ENCODE measurements at places on chromosomes 7 and 10.

DNA sequence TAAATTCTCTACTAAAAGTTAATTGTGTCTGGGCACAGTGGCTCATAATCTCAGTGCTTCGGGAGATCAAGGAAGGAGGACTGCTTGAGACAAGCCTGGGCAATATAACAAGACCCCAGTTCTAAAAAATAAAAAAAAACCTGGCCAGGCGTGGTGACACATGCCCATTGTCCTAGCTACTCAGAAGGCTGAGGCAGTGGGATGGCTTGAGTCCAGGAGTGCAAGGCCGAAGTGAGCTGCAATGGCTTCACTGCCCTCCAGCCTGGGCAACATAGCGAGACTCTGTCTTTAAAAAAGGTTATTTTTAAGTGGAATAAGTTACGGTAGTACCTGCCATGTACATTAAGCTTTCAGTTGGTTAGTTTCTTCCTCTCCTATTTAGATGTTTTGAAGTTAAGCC lies 28.9 kb downstream of the CDK14 start:
- no peak for DNase-seq

- no peak for DNase-seq
Measured at GRCh38 chr7:95398155-95398940, 2.2 kb upstream of the PON3 start.

DNA sequence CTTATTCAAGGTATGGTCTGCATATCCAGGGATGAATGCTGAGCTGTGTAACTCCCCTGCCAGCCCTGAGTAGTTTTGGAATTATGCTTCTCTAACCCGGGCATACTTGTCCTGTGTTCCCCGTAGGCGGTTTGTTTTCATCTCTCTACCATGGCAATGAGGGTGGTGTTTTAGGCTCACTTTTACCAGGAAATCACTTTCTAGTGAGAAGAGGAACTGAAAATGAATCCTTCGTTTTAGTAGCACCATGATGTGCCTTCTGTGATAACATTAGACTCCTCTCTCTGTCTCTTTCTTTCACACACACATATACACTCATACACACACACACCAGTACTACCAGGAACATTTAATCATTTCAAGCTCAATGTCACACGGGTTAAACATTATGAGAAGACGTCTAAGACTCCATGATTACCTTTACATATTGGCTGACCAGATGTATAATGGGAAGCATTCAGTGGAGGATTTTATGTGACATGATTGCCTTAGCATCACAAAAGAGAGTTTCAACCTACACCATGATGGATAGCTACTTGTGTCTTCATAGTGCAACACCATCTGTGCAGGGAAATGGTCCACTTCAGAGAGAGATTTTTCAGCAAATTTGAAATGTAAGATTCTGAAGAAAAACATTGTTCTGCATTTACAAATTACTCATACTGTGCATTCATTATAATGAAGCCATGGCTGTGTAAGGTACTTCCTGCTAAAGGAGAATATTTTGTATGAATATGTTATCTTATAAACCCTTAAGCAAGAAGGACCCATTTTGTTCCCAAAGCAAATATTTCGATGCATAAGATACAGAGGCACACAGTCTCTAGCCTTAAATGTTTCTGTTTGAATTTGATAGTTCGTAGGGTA lies 31.0 kb upstream of the PFKP start:
- no peak for DNase-seq

GRCh38 chr10:120605410-120605809 lies 148.4 kb downstream of the PLPP4 start:
- DNase-seq: no peak

GRCh38 chr10:71419002-71419540 lies 22.4 kb downstream of the CDH23 start:
- no peak for DNase-seq

- DNase-seq: no peak
Measured at GRCh38 chr10:97708167-97708566, 5.4 kb upstream of the MARVELD1 start.

GRCh38 chr10:89536013-89536354 lies 590 bp upstream of the SLC16A12 start:
- no peak for DNase-seq

- DNase-seq: peak; percentile 48
Measured at GRCh38 chr7:123747620-123748141, 1.1 kb downstream of the WASL start.

GRCh38 chr10:111303887-111304286 lies 227.1 kb downstream of the ADRA2A start:
- no peak for DNase-seq
